ENCODE measurements at places on chromosomes 4 and X.

DNA sequence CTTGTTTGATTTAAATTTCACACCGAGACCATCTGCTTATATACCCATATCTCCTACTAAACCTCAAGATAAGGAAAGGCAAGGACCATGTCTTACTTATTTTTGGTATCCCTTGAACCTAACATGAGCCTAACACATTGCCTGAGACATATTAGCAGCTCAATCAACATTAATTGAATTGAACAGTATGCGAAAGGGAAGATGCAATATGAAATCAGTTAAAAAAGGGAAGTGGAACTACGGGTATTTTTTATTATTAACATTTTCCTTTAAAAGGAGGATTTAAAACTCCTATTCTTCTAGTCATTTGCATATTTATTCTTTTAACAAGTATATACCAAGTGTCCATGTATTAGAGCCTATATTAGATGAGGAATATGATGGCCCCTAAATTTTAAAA lies 197.0 kb downstream of the CAMK2D start:
- H3K36me3 ChIP-seq = peaks cover 27% of the 10 kb centered on the region
- H3K4me3 ChIP-seq = no peak overlapping the region
- no peak for DNase-seq

DNA sequence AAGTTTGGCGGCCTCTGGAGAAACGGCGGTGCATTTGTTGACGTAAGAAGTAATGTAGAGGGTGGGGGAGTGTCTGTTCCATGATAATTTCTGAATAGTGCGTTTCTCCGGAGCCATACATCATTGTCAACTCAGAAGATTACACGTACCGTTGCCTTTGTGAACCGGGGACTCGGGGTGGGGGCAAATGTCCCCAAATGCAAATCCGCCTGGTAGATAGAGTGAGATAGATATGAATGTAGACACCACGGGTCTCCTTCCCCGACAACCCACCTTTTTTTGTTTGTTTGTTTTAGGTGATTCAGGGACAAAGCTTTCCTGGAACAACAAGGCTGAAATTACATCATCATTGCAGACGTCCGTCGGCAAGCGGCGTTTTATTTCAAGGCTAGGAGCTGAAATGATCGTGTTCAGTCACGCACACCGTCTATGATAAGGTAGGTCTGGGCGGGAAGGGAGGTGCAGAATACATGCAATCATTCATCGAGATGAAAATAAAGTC lies 96.0 kb upstream of the PPP2R3B start:
- no peaks in the 10 kb centered on the region for H3K27me3 ChIP-seq
- H3K27ac ChIP-seq = no peak overlapping the region
- no peaks in the 10 kb centered on the region for H3K4me1 ChIP-seq
- H3K36me3 ChIP-seq = no peaks in the 10 kb centered on the region
- DNase-seq = no peak

DNA sequence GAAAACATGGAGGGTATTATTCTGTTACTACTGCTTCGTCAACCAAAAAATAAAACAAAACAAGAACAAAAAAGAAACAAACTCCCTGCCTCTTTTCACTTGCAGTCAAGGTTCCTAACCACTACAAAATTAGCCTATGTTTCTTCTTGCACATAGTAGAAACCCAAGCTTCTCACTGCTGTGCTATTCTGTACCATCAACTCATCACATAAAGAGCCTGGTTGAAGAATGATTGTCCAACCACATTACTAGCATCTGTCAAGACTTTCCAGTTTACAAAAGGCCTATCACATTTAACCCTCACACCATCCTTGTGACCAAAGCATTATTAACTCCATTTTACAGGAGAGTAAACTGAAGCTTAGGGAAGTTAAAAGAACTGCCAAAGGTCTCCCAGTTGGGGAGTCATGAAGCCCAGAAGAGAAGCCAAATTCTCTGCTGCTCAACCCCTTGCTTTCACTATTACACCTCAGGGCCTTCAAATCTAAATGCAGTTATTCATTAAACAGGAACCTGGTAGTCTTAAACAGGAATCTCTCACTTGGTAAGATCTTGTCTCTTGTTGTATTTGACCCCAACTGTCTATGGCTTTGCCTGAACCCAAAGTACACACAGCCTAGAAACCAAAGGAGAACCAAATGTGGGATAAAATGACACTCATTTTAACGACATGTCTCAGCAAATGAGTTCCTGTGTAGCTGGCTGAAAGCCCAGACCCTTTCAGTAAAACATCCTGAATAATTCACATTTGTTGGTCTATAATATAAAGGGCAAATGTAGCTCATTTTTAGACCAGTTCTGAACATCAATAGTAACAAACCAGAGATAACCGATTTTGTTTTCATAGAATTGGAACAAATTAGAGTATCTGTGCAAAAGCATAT lies 8.6 kb downstream of the F9 start:
- no peak overlapping the region for H3K4me3 ChIP-seq
- no peaks in the 10 kb centered on the region for H3K27me3 ChIP-seq
- no peak for DNase-seq
- no peak overlapping the region for H3K27ac ChIP-seq

DNA sequence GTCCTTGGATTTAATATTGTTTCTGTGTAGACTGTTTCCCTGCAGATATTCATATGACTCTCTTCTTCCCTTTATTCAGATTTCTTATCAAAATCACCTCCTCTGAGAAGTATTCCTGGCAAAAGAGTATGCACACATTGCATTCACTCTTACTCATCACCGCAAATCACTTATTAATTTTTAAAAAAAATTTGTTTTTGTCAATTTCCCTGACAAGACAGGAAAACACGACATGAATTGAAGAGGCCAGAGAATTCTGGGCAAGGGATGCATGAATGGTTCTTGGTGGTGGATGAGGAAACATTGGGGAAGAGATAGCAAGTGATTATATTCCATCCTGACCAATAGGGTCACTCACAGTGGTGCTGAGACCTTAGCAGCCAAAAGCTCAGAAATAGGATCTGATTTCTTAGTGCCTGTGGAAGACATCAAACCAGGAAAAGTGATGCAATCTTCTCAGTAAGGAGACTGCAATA lies 522.5 kb upstream of the AGA start:
- no peak for DNase-seq
- H3K4me1 ChIP-seq = no peaks in the 10 kb centered on the region
- no peak overlapping the region for H3K27ac ChIP-seq
- H3K4me3 ChIP-seq = no peak overlapping the region
- no peaks in the 10 kb centered on the region for H3K36me3 ChIP-seq

DNA sequence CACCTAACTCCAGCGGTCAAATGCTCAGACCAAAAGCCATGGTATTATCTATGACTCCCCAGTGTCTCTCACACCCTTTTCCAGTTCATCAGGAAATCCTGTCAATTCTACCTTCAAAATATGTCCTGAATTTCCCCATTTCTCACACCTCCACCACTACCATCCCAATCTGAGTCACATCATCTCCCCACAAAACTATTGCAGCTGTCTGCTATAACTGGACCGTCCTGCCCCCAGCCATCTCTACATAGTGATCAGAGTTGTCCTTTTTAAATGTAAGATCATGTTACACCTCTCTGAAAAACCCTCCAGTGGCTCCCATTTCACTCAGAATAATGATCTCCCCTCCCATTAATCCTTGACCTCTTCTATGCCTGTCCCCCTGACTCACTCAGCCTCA lies 6.8 kb upstream of the ODAPH start:
- H3K27me3 ChIP-seq = no peaks in the 10 kb centered on the region
- no peaks in the 10 kb centered on the region for H3K36me3 ChIP-seq
- H3K4me3 ChIP-seq = no peak overlapping the region
- no peak overlapping the region for H3K27ac ChIP-seq
- no peak for DNase-seq

- H3K4me1 ChIP-seq = no peaks in the 10 kb centered on the region
- DNase-seq = no peak
- H3K27me3 ChIP-seq = peaks cover 15% of the 10 kb centered on the region
- H3K4me3 ChIP-seq = no peak overlapping the region
- no peak overlapping the region for H3K27ac ChIP-seq
Measured at GRCh38 chr4:37446016-37446415, 201.5 kb downstream of the NWD2 start.

- no peaks in the 10 kb centered on the region for H3K4me1 ChIP-seq
- no peak overlapping the region for H3K27ac ChIP-seq
- DNase-seq = no peak
- H3K27me3 ChIP-seq = no peaks in the 10 kb centered on the region
- H3K4me3 ChIP-seq = no peak overlapping the region
- H3K36me3 ChIP-seq = no peaks in the 10 kb centered on the region
Measured at GRCh38 chr4:175143116-175143515, 225.0 kb downstream of the ADAM29 start.

GRCh38 chr4:11691236-11691635 lies 262.5 kb upstream of the HS3ST1 start:
- no peak for DNase-seq
- no peaks in the 10 kb centered on the region for H3K4me1 ChIP-seq
- no peaks in the 10 kb centered on the region for H3K27me3 ChIP-seq
- no peaks in the 10 kb centered on the region for H3K36me3 ChIP-seq

GRCh38 chrX:75781611-75782010 lies 3.4 kb downstream of the MAGEE2 start:
- H3K27ac ChIP-seq = no peak overlapping the region
- peaks cover 5% of the 10 kb centered on the region for H3K4me1 ChIP-seq
- no peaks in the 10 kb centered on the region for H3K36me3 ChIP-seq
- no peak for DNase-seq

- H3K27ac ChIP-seq = peak overlapping the region; percentile 97
- no peaks in the 10 kb centered on the region for H3K27me3 ChIP-seq
- peak; percentile 71 for DNase-seq
- peaks cover 24% of the 10 kb centered on the region for H3K36me3 ChIP-seq
- H3K4me1 ChIP-seq = peaks cover 52% of the 10 kb centered on the region
Measured at GRCh38 chr4:56979421-56980072, 851 bp downstream of the POLR2B start.

DNA sequence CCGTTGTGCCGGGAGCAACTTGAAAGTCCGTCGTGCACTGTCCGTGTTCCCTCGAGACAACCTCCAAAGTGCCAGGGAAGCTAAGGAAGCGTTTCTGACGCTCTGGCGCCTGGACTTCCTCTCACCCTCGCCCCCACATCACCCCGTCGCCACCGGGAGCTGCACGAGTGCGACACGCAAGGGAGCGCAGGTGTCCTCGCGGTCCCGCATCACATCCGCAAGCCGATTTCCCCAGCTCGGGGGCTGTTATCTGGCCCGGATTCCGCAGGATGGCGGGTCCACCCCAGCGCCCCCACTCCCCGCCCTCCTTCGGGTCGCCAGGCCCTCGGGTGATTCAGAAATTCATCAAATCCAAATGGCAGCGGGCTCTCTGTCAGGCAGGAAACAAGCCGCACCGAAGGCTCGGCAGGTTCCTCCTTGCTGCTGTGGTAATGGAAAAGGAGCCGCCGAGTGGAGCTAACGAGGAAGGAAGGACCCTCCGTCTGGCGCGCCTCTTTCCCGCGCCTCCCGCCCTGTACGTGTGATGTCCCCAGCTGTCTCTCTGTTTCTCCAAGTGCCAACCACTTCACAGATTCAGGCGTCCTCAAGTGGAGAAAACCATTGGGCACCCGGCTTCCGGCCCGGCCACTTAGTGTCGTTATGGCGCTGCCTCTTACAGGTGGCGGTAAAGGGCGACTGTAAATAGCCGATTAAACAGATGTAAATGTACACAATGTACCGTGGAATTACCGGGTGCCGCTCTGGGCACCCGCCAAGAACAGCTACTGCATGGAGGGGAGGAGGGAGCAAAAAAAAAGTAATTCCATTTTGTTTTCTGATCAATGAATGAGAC lies 921 bp upstream of the SETD7 start:
- peak overlapping the region; percentile 95 for H3K27ac ChIP-seq
- peaks cover 2% of the 10 kb centered on the region for H3K36me3 ChIP-seq
- peak; percentile 69 for DNase-seq
- H3K4me3 ChIP-seq = peak overlapping the region; percentile 99
- H3K27me3 ChIP-seq = peaks cover 43% of the 10 kb centered on the region

- no peak overlapping the region for H3K27ac ChIP-seq
- H3K4me3 ChIP-seq = no peak overlapping the region
- H3K4me1 ChIP-seq = peaks cover 22% of the 10 kb centered on the region
Measured at GRCh38 chr4:15836362-15836761, 58.2 kb downstream of the CD38 start.

GRCh38 chr4:38306482-38307071 lies 346.4 kb downstream of the PTTG2 start:
- H3K27me3 ChIP-seq = no peaks in the 10 kb centered on the region
- peak overlapping the region; percentile 15 for H3K4me3 ChIP-seq
- DNase-seq = peak; percentile 50
- peaks cover 62% of the 10 kb centered on the region for H3K4me1 ChIP-seq
- peaks cover 10% of the 10 kb centered on the region for H3K36me3 ChIP-seq

DNA sequence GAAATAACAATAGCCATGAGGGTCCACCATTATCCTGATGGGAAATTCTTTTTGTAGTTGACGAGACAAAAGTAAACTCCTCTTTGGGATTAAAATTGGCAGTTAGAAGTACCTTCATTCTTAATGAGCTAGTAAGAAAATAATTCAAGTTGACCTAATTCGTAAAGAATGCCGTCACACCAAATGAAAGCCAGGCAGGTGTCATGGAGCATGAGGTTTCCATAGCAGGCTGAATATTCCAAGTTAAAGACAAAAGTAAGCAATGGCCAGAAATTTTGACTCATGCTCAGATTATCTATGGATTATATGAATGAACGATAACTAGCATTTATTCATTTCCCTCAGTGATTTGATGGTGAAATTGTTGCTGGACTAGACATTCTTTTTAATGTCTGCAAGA lies 192.2 kb upstream of the FAT1 start:
- no peaks in the 10 kb centered on the region for H3K4me1 ChIP-seq
- H3K27ac ChIP-seq = no peak overlapping the region
- no peaks in the 10 kb centered on the region for H3K36me3 ChIP-seq

- no peaks in the 10 kb centered on the region for H3K27me3 ChIP-seq
- no peak overlapping the region for H3K27ac ChIP-seq
Measured at GRCh38 chr4:72463724-72464123, 105.3 kb downstream of the ADAMTS3 start.

DNA sequence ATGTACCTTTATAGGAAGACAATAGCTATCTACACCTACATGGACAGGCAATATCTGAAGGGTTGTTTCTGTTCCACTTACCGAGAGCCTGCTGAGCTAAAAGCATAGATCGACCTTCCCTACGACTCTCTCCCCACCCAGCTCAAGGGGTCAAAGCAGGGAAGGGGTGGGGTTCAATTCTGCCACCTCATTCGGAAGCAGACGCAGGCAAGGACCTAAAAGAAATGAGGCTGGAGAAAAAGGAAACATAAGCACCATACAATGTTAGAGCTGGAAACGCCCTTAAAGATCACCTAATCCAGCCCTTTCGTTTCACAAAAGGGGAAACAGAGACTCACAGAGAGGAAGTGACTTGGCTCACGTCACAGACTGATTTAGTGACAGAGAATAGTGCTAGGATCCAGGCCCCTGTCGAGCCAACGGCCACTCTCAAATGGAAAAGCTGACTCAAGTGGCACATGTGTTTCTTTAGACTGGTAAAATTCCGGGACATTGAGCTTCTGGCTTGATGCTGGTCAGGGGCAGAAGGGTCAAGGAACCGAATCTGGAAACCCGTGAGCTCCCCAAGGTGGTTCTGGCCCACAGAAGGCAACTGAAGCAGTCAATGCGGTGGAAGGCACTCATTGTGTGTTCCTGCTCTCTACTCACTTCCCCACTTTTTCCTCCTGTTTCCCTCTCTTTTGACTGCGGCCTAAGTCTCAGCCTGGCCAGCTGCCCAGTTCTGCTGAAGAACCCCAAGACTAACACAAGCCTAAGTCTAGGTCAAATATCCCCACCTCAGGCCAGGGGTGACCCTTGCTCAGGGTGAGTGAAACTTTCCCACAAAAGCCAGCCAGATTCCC lies 7.5 kb downstream of the SEPTIN6 start:
- no peaks in the 10 kb centered on the region for H3K27me3 ChIP-seq
- H3K36me3 ChIP-seq = peaks cover 45% of the 10 kb centered on the region
- H3K27ac ChIP-seq = peak overlapping the region; percentile 100

Data from activated naive CD4-positive, alpha-beta T cell treated with anti-CD3 and anti-CD28 coated beads, Interleukin-2, amount 10 ng/mL, durations not matched to agents 7 days and 5 days (primary cell).